Hair follicle dermal papilla cell (primary cell): ENCODE measurements at places on chromosomes 13 and 19. TPM values are rescaled to one million over a fixed set of nuclear protein-coding genes. Genes with fewer than 3 reads are reported as not detected.

SLC17A7 gene
- 0.16 and 0.36 TPM in 2 replicates for total RNA-seq

PTOV1 gene
- 51.1 and 56.5 TPM in 2 replicates for total RNA-seq

BCL3 gene
- total RNA-seq: 10.3 and 16.2 TPM in 2 replicates

SIRT2 gene
- total RNA-seq: 64.1 and 65.9 TPM in 2 replicates

ANO8 gene
- total RNA-seq: 9.2 and 10.1 TPM in 2 replicates

VSTM1 gene
- total RNA-seq: not detected in 2 replicates

SPART gene
- 85.0 and 89.4 TPM in 2 replicates for total RNA-seq

MADCAM1 gene
- total RNA-seq: 0.16 and 0.36 TPM in 2 replicates

PLPPR3 gene
- 1.3 and 2.4 TPM in 2 replicates for total RNA-seq

ZNF135 gene
- 7.3 and 8.0 TPM in 2 replicates for total RNA-seq

FREM2 gene
- total RNA-seq: 0.16 TPM in 1 of 2 replicates, not detected in the other

OR7D2 gene
- not detected in 2 replicates for total RNA-seq

IGFL2 gene
- total RNA-seq: not detected in 2 replicates

CLEC17A gene
- total RNA-seq: not detected in 2 replicates

ASF1B gene
- total RNA-seq: 1.3 and 2.2 TPM in 2 replicates

ZNF578 gene
- 4.6 and 5.7 TPM in 2 replicates for total RNA-seq

GNA15 gene
- 0.16 TPM in 1 of 2 replicates, not detected in the other for total RNA-seq

CADM4 gene
- 0.12 and 0.65 TPM in 2 replicates for total RNA-seq

C19orf73 gene
- 0.36 TPM in 1 of 2 replicates, not detected in the other for total RNA-seq

PSG4 gene
- total RNA-seq: 0.24 and 34.1 TPM in 2 replicates

CEACAM19 gene
- total RNA-seq: 0.49 and 1.3 TPM in 2 replicates

ACER1 gene
- total RNA-seq: not detected in 2 replicates

ANGPTL4 gene
- 1.2 and 4.4 TPM in 2 replicates for total RNA-seq

FAAP24 gene
- 2.4 and 2.9 TPM in 2 replicates for total RNA-seq

SLC25A42 gene
- 8.9 and 12.8 TPM in 2 replicates for total RNA-seq

KCTD4 gene
- total RNA-seq: 2.4 and 4.6 TPM in 2 replicates

YJEFN3 gene
- 0.24 and 0.49 TPM in 2 replicates for total RNA-seq

RFPL4A gene
- total RNA-seq: not detected in 2 replicates

LILRA1 gene
- not detected in 2 replicates for total RNA-seq
